ENCODE measurements at places on chromosomes 1 and 21.

GRCh38 chr21:42384156-42384945, 11.5 kb downstream of the TMPRSS3 start:
- no peak for DNase-seq

GRCh38 chr1:154502066-154502743, at the start of the genes SHE and TDRD10:
TSS of gene SHE (minus strand) at chr1:154502412. CDS start at chr1:154502026, 386 bp downstream.
TSS of gene TDRD10 (plus strand) at chr1:154502219. CDS start at chr1:154506904, 4,685 bp downstream.
- no peak for DNase-seq

- peak; percentile 0 for DNase-seq
Measured at GRCh38 chr1:74504125-74504932, 8.1 kb downstream of the LRRC53 start.

- DNase-seq, result no peak
Measured at GRCh38 chr1:203026666-203027663, 674 bp downstream of the PPFIA4 start.

- DNase-seq, result no peak
Measured at GRCh38 chr1:186289943-186290545, 85.0 kb downstream of the TPR start.

DNA sequence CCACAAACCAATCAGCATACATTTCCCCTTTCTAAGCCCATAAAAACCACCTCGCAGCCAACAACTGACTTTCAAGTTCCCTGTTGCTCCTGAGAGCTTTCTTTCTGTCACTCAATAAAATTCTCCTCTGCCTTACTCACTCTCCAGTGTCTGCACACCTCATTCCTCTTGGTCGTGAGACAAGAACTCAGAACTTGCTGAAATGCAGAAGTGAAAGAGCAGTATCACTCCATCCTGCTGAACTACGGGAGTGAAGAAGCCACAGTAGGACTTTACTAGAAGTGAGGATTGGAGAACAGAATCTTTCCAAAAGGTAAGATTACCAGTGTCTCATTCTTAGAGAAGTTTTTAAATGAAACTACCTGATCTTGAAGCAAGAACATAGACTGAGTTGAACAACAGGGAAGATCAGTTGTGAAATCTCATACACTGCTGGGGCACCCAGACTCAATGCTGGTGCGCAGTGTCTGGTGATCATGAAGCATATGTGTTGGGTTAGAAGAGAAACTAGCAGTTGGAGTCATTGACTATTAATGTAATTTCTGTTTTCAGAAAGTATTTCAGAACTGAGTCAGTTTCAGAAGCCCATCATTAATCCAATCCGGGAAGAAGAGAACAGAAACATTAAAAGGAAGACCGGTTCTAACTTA, 726.9 kb upstream of the TMPRSS15 start:
- no peak for DNase-seq

- no peak for DNase-seq
Measured at GRCh38 chr1:62285440-62285839, 33.8 kb downstream of the KANK4 start.

DNA sequence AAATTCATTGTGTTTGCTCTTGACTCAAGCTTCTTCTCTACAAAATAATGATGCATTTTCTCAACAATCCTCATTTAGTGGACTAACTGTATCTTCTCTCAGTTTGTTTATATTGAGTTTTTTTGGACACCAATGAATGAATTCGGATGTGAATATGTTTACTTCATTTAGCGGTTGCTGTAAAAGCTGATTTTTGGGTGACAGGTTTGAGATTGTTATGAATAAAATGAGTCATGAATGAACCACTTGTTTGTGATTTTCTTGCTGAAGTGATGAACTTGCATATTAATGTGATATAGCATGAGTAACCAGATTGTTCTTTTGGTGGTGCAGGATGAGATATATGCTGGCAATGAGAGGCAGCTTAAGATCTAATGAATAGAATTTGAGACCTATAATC, 3.1 kb downstream of the DNM3 start:
- no peak for DNase-seq

- DNase-seq, result no peak
Measured at GRCh38 chr1:193210996-193211395, 24.6 kb upstream of the B3GALT2 start.

- DNase-seq, result no peak
Measured at GRCh38 chr1:200351425-200351824, 58.4 kb downstream of the ZNF281 start.

- DNase-seq, result no peak
Measured at GRCh38 chr1:58683519-58683918, 16.3 kb downstream of the MYSM1 start.

DNA sequence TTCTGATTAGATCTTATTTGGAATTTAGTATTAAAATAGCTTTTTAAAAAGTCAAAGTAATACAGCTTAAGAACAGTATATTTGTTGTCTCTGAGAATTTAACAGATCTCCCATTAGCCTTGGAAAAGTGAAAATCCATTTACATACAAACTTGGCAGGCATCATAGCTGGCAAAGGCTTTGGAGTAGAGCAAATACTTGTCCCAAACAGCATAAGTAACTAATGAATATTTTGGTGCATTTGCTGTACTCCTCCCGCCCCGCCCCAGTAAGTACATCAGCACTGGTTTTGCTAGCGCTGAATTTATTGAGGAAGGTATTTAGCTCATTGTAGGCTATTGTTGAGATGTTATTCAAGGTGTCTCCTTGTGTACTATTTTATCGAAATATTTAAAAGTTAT, 417.7 kb upstream of the KAZN start:
- no peak for DNase-seq

- DNase-seq, result no peak
Measured at GRCh38 chr1:90989990-90990389, 31.8 kb downstream of the ZNF644 start.

- DNase-seq, result no peak
Measured at GRCh38 chr1:207925210-207925609, 14.3 kb upstream of the CD34 start.

DNA sequence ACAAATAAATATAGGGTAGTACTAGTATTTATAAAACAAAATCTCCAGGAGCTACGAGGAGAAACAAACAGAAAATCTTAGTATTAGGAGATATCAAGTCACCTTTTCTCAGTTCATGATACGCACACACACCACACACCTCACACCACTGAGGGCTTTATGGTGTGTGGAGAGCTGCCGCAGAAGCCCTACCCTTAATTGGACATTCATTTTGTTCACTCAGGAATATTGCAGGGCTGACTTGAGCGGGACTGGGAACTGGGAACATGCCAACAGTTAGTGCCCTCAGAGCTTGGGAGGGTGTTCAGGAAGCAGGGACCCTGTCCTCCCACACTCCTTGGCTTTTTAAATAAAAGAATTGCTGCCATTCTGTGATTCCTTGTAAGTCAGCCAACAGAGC, 386.8 kb downstream of the RYR2 start:
- no peak for DNase-seq

GRCh38 chr1:223811634-223812101, 34.1 kb downstream of the TP53BP2 start:
- DNase-seq, result peak; percentile 23

GRCh38 chr1:224541901-224542630, 74.1 kb upstream of the CNIH3 start:
- no peak for DNase-seq

DNA sequence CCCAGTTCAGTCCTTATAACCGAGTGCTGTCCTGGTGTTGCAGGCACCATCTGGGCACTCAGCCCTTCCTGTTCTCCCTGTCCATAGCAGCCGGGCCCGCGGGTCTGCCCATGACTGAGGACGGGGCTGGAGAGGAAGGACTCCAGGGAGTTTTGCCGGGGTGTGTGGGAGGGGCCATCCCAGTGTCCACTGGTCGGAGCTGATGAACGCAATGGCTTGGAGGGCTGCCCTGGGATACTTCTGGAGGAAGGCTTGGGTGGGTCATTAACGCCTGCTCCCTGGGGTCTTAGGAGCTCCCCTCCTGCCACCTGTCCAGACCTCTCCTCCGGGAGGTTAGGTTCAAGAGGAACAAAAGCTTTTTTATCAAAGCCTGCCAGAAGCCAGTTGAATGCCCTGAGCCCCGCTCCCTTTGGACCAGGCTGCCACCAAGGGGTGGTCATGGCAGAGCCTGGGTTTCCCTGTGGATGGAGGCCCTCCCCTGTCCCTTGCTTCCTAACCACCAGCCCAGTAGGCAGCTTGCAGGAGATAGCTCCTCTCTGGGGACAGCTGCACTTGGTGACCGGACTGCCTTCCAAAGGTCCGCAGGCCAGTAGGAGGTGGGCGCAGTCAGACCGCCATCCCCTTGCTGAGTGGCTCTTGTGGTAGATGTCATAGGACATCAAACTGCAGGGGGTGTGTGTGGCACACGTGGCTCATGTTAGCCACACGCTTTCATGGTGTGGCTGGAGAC, 61.3 kb downstream of the TRIM11 start:
- DNase-seq, result no peak

DNA sequence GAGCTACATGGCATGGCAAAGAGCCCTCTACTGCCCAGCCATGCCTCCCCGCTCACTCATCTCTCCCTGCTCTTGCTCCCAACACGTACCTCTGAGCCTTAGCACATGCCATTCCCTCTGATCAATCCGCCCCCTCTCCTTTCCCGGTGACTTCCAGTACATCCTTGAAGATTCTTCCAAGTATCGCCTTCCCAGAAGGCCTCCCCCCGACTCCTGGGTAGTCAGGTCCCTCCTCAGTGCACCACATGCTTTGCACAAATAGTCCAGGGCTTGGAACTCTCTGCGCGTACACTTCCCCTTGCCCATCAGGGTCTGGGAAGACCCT, 77.0 kb upstream of the IFFO2 start:
- DNase-seq, result no peak

GRCh38 chr1:151457911-151458801, 1.1 kb downstream of the POGZ start:
- DNase-seq, result peak; percentile 52

GRCh38 chr1:204853436-204853835, 17.2 kb upstream of the NFASC start:
- no peak for DNase-seq

DNA sequence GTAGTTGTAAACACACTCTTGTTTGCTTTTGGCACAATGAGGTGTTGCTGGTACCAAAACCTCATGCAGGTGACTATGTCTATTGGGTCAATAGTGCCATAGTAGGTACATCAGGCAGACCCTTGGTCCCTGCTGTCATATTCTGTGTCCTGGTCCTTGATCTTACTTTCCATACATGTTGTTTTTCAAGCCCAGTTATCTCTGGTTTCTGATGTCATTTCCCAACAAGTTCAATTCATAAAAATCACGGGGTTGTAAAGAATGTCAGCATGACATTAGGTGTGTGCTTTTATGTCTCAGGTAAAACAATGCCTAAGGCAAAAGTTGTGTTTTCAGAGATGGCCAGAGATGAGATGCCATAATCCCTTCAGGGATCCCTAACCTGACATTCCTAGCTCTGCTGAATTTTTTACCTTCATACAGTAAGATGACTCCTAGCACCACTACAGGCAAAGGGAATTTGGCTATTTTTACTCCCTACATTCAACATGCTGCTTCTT, 390.3 kb upstream of the PKN2 start:
- DNase-seq, result no peak

- DNase-seq, result no peak
Measured at GRCh38 chr1:246681900-246682895, 42.0 kb upstream of the SCCPDH start.

DNA sequence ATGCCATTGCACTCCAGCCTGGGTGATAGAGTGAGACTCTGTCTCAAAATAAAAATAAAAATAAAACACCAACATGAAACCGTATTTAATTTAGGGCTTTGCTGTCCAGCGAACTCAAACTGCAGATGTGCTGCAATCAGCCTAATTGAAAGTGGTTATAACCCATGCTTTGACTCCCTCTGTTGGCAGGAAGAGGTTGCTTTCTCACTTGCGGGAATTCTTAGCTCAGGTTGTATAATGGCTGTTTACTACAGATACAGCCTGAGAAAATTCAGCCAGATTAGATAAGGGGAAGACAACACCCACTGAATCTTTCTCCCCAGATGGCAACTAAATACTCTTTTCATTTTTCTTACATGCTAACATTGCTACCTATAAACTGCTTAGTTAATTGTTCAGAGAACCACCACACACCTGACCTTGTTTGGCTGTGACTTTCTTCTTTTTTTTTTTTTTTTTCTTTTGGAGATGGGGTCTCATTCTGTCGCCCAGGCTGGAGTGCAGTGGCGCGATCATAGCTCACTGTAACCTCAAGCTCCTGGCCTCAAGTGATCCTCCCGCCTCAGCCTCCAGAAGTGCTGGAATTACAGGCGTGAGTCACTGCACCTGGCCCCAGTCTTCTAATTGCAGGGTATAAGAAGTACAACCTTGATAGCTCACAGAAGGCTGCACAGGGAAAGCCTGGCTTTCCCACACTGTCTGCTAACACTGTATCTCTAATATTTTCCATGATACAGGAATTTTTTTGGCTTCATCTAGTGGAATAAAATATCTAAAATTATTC, 34.6 kb downstream of the DNTTIP2 start:
- peak; percentile 64 for DNase-seq

- peak; percentile 2 for DNase-seq
Measured at GRCh38 chr1:92029241-92029922, 403 bp upstream of the EPHX4 start.

- peak; percentile 61 for DNase-seq
Measured at GRCh38 chr1:94247138-94248094, 10.0 kb upstream of the ARHGAP29 start.

GRCh38 chr1:105664495-105664894, 1392.0 kb upstream of the PRMT6 start:
- DNase-seq, result no peak

- DNase-seq, result no peak
Measured at GRCh38 chr21:38628349-38628748, 130.1 kb upstream of the ERG start.

DNA sequence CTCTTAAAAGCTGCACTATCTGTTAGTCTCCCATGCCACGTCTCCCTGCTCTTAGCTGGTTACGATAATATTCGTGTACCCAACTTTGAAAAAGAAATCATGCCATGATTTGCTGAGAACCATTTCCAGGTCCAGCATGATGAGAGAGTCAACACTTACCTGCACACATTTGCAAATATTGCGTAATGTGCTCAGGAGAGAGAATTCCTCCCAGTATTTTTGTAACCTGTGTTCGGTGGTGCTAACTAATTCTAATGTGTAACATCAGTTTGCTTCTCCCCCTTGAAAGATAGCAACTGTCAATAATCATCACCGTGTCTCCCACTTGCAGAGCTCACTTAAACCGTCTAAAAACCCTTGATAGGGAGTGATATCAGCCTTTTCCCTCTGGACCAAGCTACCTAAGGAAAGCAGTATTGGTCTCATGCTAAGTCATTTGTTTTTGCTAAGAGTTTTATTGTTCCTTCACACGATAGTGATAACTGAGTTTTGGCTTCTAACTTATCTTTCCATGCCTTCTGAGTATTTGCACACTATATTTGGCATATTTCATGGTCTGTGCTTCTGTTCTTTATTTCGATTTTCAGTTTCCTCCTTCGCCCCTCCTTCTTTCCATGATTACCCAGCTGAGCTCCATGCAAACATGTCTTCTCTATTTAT, 61.1 kb upstream of the IRF2BP2 start:
- no peak for DNase-seq

GRCh38 chr1:12690156-12690555, 25.8 kb upstream of the AADACL3 start:
- no peak for DNase-seq

DNA sequence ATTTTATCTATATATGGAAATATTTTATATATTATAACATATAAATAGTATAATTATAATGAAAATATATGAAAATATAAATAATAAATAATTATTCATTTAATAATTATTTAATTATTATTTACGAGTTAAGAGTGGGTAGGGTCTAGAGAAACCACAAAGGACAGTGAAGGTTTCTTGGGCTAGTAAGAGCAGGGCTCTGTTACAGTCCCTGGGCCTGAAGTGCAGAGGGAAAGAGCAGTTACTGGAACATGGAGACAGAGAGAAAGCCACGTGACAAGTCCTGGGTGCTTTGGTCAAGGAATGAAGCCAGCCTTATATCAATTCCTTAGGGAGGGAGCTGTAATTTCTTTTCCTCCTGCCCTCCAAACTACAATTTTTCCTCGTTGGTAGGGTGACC, 117.2 kb upstream of the OLIG2 start:
- no peak for DNase-seq
